ENCODE measurements at places on chromosomes 7 and 10.

GRCh38 chr7:149625947-149626392 is 128.4 kb upstream of the ZNF746 start:
- DNase-seq = no peak

DNA sequence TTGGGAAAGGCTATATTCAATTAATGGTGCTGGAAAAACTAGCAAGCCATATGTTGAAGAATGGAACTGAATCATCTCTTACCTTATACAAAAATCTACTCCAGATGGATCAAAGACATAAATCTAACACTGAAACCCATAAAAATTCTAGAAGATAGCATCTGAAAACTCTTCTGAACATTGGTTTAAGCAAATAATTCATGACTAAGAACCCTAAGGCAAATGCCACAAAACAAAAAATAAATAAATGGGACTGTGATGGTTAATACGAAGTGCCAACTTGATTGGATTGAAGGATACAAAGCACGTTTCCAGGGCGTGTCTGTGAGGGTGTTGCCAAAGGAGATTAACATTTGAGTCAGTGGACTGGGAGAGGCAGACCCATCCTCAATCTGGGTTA is 1130.0 kb downstream of the DNAJB9 start:
- DNase-seq = no peak

- DNase-seq = no peak
Measured at GRCh38 chr10:34477249-34477648, 337.8 kb downstream of the PARD3 start.

DNA sequence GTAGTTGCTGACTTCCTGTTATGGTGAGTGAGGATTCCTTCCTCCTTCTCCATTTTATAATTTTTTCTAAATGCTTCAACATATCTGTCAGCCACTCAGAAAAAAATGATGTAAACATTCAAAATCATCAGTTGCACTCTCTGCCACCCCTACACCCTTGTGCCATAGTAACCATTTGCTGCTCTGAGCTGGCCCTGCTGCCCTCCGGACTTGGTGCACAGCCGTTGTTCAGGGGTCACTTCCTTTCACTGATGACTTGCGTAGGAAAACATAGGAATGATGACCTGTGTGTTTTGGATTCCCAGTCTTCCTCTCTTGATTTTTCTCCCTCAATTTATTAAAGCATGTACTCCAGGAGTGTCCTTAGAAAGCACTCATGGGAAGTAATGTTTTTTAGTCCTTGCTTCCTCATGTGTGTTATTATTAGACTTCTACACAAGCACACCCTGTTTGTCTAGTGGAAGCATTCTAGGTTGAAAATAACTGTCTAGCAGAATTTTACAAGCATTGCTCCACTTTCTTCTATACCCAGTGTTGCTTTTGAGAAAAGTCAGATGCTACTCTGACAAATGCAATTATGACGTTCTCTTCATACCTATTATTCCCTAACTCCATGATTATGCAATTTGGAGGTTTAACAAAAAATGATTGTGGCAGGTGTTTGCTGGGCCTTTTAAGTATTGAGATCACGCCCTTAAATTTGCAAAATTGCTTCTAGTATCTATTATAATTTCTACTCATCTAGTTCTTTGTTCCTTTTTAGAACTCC is 62.6 kb upstream of the MTPN start:
- no peak for DNase-seq

GRCh38 chr10:77441353-77442166 is 196.0 kb downstream of the KCNMA1 start:
- DNase-seq = no peak
